ENCODE measurements at places on chromosomes 13 and 19.

DNA sequence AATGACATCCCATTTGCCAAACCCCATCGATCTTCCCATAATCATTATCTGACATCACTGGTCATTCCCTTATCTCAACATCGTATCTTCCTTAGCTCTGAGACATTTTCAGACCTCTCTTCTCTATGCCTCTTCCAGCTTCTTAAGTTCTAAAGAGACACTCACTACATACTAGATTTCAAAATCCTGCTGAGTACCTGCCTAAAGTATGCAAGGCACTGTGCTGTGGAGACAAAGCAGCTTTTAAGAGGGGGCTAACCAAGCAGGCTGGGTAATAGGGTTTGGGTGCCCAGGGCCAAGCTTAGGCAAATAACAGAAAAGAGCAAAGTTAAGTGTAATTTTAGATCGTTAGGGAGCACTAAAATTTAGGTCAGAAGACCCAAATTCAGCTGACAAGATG is 3.4 kb upstream of the POMP start:
- DNase-seq: no peak

- DNase-seq: no peak
These were observed 142.3 kb downstream of the SOX1 start for GRCh38 chr13:112209266-112209665.

- peak; percentile 40 for DNase-seq
These were observed 9.3 kb downstream of the POU2F2 start for GRCh38 chr19:42122691-42123607.

DNA sequence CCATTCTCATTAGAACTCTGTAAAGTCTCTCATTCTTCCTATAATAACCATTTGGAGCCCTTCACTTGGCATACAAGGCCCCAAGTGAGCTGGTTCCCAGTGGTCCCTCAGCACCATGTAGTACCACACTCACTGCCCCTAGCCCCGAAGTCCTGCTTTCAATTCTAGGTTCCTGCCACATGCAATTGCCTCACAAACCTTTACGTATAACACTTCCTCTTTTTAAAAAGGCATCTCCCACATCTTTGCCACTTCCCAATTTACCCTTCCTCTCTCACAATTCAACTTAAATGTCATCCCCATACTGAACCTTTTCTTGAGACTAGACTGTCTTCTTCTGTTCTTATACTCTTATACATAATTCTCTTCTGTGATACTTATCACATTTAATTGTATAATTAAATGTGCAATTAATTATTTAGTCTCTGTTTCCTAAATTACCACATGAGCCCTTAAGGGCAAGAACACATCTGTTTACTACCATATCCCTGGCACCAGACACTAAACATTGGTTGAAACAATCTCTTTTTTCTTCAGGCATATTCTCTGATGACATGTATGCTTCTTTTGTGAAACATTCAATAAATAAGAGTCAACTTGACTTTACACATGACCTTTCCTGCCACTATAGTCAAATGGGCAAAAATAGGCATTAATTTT is 304.0 kb downstream of the SPRY2 start:
- no peak for DNase-seq

DNA sequence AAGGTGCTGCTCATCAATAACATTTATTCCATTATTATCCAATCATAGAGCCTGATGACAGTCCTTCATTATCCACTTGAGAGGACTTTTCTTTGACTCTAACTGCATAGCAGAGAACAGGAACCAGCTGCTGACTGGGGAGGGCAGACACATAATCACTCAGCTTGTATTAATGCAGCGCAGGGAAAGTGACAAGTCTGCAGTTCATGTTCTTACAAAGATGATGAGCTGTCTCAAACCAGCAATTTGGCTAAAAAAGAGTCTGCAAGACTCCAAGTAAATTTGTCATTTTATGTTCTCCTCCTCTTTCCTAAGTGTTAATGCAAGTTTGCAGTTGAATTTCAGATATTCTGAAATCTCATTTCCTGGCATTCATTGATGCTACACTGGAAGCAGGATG is 40.0 kb upstream of the CBY2 start:
- DNase-seq: no peak

GRCh38 chr13:54183166-54183565 is 1154.6 kb downstream of the OLFM4 start:
- no peak for DNase-seq

All from stimulated activated CD8-positive, alpha-beta memory T cell treated with anti-CD3 and anti-CD28 coated beads, Interleukin-4, amount 100 ng/mL, for 4 hours (primary cell).